ENCODE measurements at places on chromosomes 12 and 14.

GRCh38 chr14:102985665-102986064, 63.2 kb downstream of the AMN start:
- DNase-seq: no peak

- no peak for DNase-seq
Observed at GRCh38 chr14:72599579-72600470, 294.1 kb downstream of the DPF3 start.

GRCh38 chr12:22728987-22729386, 104.0 kb downstream of the ETNK1 start:
- DNase-seq: no peak

GRCh38 chr14:76375484-76375883, 453 bp upstream of the ESRRB start:
- DNase-seq: no peak

DNA sequence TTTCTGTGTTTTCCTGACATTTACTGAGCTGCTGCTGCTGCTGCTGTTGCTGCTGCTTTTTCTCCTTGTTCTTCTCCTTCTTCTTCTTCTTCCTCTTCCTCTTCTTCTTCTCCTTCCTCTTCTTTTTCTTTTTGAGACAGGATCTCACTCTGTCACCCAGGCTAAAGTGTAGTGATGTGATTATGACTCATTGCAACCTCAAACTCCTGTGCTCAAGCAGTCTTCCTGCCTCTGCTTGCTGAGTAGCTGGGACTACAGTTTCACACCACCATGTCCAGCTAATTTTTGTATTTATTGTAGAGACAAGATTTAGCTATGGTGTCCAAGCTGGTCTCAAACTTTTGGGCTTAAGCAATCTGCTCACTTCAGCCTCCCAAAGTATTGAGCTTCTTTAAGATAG, 95.8 kb downstream of the TMTC3 start:
- no peak for DNase-seq

GRCh38 chr12:27179400-27180214, 64.5 kb upstream of the STK38L start:
- DNase-seq: no peak

GRCh38 chr12:93979189-93979588, 169.2 kb upstream of the PLXNC1 start:
- no peak for DNase-seq

DNA sequence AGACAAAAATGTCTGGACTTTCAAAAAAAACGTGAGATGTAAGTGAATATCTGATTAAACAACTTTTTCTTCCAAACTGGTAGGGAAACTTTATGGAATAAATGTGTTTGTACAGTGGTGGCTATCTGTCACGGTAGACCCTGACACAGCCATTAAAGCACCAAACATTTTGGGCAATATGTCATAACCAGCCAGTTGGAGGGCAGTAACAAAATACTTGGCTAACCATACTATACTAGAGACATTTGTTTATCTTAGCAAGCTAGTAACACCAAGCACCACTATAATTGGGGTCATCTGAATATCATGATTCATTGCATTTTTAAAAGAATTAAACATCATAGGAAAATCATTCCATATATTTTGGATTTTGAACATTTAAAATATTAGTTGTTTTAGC, 6.0 kb upstream of the MYF6 start:
- DNase-seq: no peak

GRCh38 chr12:26374934-26375680, 179.7 kb downstream of the SSPN start:
- DNase-seq: no peak

- DNase-seq: no peak
Observed at GRCh38 chr14:101411779-101412178, 149.5 kb upstream of the DIO3 start.

DNA sequence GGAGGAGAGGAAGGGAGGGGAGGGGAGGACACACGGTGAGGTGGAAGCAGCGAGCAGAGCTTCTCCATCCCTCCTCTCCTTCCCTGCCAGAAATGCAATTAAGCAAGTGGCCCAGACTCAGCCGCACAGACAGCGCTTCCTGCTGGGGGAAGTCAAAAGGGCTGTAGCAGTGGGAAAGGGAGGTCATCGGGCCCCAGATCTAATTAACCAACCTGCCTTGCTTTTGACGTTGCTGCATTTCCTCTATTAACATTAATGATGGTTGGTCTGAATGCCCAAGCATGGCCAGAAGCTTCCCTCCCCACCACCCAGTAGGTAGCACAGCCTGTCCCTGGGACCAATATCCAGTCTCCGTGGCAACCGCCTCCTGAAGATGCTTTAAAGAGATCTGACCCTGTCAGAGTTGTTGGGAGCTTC, 4.6 kb upstream of the NGB start:
- no peak for DNase-seq

- DNase-seq: no peak
Observed at GRCh38 chr14:101823511-101824120, 62.1 kb downstream of the PPP2R5C start.

DNA sequence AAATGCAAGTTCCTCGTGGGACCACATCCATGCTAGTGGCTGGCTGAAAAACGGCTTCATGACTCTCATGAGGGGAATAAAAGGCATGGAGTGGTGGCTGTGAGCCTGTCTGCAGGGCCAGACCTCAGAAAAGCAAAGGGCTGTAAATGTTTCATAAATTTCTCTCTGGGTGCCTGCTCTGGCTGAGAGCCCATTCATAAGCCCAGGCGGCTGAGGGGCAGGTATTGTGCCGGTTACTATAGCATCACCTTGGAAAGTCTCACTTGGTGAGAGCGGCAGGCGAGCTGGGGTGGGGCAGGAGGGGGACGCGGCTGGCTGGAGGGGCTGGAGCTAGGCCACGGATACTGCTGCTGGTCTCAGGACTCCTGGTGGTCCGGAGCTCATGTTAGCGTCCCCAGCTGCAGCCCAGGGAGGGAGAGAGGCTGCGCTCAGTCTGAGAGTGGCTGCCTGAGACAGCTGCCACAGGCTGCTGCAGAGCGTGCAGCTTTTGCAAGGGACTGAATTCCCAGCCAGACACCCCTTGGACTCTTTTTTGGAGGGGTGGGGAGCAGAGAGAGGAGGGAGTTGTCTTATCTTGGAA, at the start of gene SLC17A8:
TSS of gene SLC17A8 (plus strand) at position 431 of the 580 bp plus-strand sequence. CDS start 318 bp downstream, outside the sequence.
- no peak for DNase-seq

DNA sequence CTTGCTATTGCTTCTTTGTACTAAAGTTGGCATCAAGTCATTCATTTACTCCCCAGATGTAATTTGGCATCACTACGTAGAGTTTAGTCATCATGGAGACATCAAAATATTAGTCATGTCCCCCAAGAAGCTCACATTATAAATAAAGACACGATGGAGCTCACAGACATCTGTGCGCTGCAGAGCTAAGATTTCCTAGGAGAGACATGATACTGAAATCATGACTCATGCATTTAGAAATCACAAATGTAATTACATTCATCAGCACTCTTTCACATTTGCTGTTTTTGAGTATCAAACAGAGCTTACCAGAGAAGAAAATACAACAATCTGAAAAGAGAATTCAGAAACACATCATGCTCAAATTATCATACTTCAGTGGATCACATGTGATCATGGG, 169.8 kb downstream of the LRIG3 start:
- no peak for DNase-seq

- peak; percentile 24 for DNase-seq
Observed at GRCh38 chr12:126069549-126070165, 1004.4 kb downstream of the AACS start.

DNA sequence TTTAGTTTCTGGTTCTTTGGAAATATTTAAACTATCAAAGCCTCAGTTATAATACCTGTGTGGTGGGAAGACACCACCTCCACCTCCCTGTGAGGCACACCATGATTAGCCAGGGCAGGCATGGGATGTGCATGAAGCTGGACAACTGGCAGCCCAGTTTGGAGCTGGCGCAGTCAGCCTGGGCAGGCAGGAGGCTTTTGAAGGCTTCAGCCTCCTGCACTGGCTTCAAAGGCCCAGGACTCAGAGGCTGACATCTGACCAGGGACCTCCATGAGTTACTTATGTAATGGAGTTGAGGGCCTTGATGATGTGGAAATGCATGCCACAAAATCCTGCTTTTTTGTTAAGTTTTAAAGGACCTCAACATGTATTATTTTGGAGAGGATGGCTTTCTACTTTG, 30.3 kb downstream of the C14orf132 start:
- DNase-seq: no peak

- DNase-seq: no peak
Observed at GRCh38 chr12:5051334-5051733, 7.7 kb downstream of the KCNA5 start.

GRCh38 chr12:56146492-56147460, 5.6 kb upstream of the MYL6B start:
- DNase-seq: no peak

DNA sequence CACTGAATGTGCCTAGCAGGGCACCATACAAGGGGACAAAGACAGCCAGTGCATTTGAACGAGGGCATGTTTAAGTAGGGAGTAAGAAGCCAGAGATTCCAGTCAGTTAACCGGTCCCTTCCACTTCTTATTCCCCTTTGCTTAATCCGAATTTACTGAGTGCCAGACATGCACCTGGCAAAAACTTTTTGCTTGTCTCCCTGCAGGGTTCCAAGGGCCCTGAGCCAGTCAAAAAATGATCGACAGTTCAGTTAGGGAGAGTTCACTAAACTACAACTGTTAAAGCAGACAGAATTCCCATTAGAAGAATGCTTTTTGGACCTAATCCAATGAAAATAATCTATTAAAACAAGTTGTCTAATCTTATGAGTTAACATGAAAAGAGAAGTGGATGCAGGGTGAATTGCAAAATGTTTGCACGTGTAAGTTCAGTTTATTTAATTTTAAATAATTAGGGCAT, 193.8 kb downstream of the TMTC2 start:
- DNase-seq: no peak

DNA sequence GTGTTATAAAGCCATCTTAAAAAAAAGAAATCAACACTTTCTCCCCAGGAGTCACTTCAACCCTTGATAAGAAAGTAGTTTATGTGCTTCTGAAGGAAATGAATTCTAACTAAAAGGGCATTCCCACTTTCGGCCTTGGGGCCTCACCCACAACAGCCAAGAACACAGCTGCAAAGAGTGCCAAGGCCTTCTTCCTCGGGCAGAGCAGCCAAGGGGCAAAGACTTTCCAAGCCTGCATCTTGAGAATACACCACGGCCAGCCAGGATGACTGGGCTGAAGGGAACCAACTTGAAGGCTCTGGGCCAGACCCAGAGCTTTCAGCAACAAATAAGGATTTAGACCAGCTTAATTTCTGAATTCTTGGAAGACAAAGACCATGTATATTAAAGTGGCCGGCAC, 60.4 kb upstream of the FOXN3 start:
- DNase-seq: no peak

DNA sequence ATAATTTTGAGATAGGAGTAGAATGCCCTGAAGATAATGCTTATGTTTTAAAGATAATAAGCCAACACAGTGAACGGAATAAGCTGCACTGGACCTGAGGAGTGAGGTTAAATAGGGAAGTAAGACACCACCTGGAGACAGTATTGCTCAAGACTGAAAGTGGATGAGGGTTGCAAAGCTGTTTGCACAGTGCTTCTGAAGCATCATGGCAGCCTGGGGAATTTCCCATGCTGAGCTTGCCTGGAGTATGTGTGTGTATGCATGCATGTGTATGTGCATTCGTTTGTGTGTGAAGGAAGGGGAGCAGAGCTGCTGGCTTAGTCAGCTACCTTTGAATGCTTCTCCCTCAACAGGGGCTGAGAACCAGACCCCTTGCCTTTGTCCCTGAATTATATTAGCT, 35.8 kb downstream of the BHLHE41 start:
- DNase-seq: no peak

DNA sequence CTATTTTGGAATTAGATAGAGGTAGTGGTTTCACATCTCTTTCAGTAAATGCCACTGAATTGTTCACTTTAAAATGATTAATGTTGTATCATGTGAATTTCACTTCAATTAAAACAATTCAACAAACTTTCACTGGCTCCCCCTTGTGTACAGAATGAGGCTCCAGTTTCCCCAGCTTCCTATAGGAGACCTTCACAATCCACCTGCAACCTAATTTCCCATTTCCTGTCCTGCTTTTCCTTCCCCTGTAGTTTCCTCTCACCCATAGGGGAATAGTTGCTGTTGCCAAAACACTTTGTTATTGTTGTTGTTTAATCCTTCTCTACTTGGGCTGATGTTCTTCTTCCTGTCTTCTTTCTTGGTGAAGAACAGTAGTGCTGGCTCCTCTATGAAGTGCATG, 59.8 kb downstream of the NPAS3 start:
- no peak for DNase-seq

GRCh38 chr14:22657861-22658260, 13.7 kb upstream of the OR6J1 start:
- DNase-seq: no peak

Data from right renal cortex interstitium (tissue), 3 donors.